NCI-H526 (cell line): ENCODE measurements at places on chromosomes 7 and 10.

DNA sequence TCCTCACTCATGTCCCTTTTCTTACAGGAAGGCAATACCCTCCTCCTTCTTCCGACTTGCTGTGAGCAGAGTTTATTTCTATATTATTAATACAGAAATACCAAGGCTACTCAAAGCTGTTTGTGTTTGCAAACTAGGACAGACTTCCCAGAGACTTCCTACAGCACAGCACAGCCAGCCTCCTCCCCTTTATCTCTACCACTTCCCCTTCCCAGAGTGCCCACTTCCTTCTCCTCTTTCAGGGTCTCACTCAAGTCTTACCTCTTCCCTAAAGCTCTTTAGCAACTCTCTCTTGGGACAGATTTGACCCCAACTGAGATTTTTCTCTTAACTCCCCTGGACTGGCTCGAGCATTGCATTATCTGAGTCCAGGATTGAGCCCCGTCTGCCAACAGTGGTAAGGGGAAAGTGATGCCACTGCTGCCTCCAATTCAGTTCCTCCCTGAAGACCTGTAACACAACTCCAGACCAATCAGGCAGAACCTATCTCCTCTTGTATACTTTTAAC, 5.5 kb upstream of the LRGUK start:
- no peak for DNase-seq

DNA sequence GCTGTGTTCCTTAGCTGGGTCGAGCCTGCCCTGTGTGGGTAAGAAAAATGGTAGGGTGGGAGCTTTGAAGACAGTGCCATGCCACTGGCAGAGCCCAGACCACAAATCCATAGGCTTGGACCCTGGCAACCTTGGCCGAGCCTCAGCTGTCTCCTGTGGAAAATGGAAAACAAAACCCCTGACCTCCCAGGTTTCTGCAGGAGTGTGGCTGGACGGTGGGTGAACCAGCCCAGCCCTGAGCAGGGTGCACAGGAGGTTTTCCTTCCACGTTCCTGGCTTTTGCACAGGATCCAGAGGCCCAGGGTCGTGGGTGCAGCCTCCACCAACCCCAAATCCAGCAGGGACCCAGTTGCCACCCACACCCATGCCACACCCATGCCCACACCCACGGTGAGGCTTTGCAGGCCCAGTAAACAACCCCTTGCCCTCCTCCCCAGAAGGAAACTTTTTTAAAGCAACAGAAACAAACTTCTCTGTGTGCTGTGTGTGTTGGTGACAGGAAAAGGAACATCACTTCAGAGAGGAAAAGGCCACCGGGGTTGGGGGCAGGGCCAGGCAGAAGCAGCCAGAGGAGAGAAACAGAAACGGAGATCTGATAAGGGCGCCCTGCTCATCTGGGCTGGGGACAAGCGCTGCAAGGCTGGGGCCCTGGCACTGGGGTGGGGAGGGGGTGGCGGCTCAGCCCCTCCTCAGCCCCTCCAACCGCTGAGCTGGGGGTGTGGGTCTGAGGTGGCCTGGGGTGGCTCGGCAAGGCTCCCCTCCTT, 20.7 kb upstream of the ZMIZ1 start:
- DNase-seq = no peak

- DNase-seq = no peak
These were observed 11.7 kb upstream of the TMEM106B start for GRCh38 chr7:12199363-12199762.

GRCh38 chr10:66746246-66746645, 179.6 kb upstream of the LRRTM3 start:
- DNase-seq = no peak

GRCh38 chr10:112373912-112374338, at the start of gene ACSL5:
ACSL5 (plus strand) TSS chr10:112374116; CDS start chr10:112394947, 20,831 bp downstream.
- no peak for DNase-seq
